ENCODE measurements at places on chromosomes 13 and 19.

GRCh38 chr13:67075239-67075638, 154.9 kb downstream of the PCDH9 start:
- no peak for DNase-seq

DNA sequence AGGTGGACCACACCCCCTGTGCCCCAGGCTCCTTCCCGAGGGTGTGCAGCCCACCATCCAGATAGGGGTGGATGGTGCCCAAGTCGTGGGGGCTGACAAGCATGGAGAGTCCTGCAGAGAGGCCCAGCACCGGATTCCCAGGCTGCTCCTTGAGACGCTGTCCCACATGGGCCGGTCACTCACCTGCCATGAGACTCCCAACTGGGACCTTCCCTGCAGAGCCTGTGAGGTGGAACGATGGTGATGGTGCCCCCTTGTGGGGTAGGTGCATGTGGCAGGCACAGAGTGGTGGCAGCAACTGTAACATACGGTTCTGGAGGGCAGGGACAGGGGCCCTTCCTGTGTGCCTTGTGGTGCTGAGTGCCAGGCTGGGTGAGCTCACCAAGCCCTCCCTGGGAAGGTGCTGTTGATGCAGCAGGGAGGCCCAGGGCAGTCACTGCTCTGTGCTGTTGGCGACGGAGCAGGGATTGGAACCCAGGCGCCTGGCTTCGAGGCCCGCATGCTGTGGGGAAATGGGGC, 33.1 kb downstream of the PPP1R37 start:
- DNase-seq, result peak; percentile 39

GRCh38 chr13:25768838-25769237, 283.0 kb downstream of the SHISA2 start:
- no peak for DNase-seq

DNA sequence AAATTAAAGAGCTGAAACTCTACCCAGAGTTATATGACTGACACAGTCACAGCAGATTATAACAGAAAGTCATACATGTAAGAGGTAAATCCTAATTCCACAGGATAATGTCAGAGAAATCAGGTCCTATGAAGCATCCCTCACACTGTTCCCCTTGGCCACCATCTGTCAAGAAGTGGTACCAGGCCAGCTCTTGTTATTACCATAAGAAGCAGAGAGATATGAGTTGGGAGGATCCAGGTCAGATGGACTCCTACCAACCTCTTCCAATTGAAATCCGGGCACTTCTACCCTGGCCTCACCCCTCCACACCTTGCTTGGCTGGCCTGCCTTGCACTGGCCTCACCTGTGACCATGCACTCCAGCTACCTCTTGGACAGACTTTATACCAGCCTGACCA, 353.2 kb downstream of the DNAJC15 start:
- DNase-seq, result no peak

DNA sequence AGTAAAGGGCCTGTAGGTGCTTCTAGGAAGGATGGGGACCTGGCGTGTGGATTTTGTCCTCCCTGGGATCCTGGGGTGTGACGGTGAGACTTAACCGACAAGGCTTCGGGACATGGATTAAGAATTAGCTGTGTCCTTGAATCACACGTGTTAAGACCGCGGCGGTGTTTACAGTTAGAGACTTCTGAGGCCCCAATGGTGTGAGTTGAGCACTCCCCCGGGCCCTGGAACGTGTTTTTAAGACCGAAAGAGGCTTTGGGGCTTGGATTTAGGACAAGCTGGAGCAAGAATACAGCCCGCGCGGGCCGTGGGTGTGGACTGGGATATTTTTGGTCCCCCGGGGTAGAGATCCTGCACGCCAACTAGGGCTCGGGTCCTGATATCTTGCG, 1.2 kb upstream of the SLC27A1 start:
- no peak for DNase-seq

DNA sequence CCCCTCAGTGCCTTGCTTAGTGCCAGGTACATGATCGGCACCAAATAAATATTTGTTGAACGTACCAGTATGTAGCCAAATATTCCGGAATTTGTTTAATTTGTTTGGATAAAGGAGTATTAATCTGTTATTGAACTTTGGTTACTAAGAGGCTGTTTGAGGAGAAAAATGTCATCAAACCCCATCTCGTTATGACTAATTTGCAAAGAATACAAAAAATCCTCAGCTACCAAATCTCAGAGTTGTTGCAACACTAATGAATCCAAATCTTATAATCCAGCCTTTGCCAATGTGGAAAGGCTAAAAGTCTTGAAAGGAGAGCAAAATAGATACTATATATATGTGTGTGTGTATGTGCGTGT, 79.5 kb downstream of the KLF5 start:
- DNase-seq, result peak; percentile 62

DNA sequence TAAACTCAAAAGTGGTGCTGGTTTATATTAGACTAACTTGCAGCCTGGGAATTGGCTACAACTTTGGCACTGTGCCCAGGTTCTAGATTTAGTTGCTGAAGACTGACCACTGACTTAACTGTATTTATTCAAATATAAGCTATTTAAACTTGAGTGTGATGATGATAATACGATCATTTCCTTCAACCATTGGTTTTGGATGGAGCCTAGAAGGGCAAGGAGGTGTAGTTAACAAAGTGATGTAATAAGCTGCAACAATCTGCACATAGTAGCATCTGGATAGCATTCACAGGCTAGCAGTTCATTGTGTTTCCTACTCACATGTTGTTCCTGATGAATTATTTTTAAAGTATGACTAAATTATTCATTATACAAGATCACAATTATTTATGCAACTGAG, 55.2 kb upstream of the DACH1 start:
- peak; percentile 47 for DNase-seq
